ENCODE measurements at places on chromosomes 3 and 15.

DNA sequence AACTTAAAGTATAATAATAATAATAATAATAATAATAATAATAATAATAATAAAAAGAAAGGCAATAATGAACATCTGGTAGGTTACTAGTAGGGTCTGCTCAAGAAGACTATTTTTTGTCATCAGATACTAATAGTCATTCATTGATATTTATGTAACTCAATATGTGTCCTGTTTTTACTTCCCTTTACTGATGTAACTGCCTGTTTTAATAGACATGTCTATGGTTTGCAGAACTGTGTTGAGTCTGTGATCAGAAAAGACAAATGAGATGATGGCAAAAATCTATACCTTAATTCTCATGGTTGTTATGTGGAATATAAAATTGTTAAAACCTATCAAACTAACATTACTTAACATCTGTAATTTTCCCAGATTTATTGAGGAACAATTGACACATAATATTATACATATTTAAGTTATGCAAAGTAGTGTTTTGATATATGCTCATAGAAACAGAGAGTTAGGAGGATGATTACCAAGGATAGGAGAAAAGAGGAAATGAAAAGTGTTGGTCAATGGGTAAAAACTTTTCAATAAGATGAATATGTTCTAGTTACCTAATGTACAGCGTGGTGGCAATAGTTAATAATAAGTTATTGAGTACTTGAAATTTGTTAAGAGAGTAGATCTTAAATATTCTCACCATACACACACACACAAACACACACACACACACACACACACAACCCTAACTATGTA, 699.4 kb downstream of the ZPLD1 start:
- DNase-seq: no peak

DNA sequence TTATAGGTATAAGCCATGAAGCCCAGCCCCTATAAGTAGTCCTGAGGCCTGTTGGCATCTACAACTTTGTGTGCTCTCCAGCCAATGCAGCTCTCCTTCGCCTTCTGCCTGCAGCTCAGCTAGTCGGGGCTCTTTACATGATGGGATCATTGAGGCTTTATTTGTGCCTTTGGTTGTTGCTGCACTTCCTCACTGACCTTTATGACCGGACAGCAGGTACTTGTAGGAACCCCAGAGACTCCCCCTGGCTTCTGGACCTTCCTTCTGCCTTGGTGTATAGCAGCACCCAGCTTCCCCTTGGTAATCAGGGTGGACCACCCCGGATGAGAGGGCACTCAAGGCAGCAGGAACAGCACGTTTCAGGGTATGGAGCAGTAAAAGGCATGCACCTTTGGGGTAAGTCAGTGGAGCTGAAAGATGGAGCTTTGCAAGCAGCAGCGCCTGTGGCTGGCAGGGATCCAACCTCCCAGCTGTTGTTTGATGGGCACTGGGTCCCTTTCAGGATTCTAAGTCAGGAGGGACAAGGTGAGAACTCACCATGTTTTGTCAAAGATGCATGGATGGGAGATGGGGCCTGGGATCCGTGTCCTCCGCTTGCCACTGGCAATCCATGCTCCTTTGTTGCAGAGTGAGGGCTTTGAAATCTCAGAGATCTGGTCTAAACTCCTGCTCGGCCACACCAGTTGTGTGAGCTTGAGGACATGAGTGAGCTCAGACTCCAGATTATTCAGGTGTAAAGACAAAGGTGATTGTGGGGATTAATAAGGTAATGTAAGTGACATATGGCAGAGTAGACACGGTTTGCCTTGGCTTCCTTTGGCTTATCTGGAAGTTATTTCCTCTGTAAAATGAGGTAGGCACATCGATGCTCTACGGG, 65.1 kb upstream of the KLF13 start:
- no peak for DNase-seq

DNA sequence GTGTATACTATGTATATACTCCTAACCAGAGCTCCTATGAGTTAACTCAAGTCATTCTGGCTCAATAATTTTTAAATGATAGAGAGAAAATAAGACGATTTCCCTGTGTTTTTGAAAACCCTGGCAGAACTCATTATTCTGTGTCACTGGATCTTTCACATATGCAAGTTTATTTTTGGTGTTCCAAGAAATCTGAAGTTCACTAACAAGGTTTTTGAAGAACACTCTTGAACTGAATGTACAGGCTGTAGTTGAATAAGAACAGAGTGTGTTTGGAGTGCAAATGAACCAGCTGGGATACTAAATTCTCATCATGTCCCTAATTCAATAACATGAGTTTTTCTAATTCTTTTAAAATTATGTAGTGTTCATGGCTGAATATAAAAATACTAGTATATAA, 466.9 kb upstream of the SUCLG2 start:
- no peak for DNase-seq

DNA sequence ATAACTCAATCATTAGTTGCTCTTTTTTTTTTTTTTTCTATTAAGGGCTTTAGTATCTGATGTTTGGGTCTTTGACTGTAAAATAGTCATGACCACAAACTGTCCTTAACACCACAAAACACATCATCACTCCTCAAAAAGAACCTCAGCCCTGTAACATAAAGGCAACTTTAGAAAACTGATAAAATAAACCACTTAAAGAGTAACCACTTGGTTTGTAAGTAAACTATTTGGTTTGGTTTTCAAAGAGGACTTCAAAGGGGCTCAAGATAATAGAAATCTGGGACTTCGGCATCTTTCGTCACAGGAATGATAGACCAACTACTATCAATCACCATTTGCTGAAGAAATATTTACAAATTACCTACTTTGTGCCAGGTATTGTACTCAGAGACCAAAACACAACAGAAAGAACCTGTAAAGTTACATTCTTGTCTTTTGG, 167.8 kb downstream of the FOXP1 start:
- DNase-seq: no peak

- DNase-seq: no peak
Observed at GRCh38 chr15:79804838-79805237, 92.0 kb downstream of the MTHFS start.

DNA sequence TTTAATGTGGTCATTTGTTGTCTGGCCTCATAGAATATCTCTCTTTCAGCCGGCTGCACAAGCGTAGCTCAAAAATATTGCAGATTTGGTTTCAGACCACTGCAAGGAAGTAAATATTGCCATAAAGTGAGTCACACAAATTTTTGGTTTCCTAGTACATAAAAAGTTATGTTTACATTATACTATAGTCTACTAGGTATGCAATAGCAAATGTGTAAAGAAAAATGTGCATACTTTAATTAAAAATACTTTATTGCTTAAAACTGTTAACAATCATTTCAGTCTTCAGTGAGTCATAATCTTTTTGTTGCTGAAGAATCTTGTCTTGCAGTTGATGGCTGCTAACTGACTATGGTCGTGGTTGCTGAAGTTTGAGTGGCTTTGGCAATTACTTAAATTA, 425.1 kb upstream of the ROBO1 start:
- no peak for DNase-seq

GRCh38 chr15:51758645-51759044, 7.2 kb downstream of the TMOD2 start:
- DNase-seq: no peak

- DNase-seq: no peak
Observed at GRCh38 chr3:28212681-28213080, 28.7 kb upstream of the CMC1 start.

- no peak for DNase-seq
Observed at GRCh38 chr3:177493091-177493490, 295.8 kb upstream of the TBL1XR1 start.

- no peak for DNase-seq
Observed at GRCh38 chr3:536417-536813, 339.9 kb downstream of the CHL1 start.

- no peak for DNase-seq
Observed at GRCh38 chr15:62231856-62232255, 66.8 kb upstream of the C2CD4B start.

DNA sequence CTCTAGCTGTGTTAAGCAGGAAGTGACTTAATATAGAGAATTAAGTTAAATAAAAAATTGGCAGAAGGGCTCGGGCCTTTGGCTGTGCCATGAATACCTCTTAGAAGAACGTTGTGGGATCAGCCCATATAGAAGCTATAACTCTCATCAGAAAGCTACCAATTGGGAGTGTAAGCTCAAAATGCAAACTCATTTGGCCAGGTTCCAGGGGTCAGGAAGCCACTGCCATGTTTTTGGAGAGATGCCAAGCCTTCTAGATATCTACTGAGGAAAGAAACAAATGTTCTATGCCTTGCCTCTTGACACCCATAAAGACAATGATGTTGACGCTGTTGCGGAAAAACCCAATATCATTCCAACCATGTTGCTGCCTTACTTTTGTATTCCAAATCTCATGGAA, 475.2 kb upstream of the TGFBR2 start:
- no peak for DNase-seq

GRCh38 chr3:50133283-50133615, 21.9 kb upstream of the SEMA3F start:
- DNase-seq: no peak

GRCh38 chr3:33441225-33441976, 1.2 kb upstream of the UBP1 start:
- no peak for DNase-seq

Measured in SW480 (cell line).